ENCODE measurements at places on chromosomes 12 and 14. TPM values are rescaled to one million over a fixed set of nuclear protein-coding genes. Genes with fewer than 3 reads are reported as not detected.

- DNase-seq: no peak
These were observed 16.2 kb upstream of the IGF1 start for GRCh38 chr12:102496591-102496990.

GRCh38 chr14:90820958-90821357, 4.7 kb upstream of the TTC7B start:
- DNase-seq: peak; percentile 12

DNA sequence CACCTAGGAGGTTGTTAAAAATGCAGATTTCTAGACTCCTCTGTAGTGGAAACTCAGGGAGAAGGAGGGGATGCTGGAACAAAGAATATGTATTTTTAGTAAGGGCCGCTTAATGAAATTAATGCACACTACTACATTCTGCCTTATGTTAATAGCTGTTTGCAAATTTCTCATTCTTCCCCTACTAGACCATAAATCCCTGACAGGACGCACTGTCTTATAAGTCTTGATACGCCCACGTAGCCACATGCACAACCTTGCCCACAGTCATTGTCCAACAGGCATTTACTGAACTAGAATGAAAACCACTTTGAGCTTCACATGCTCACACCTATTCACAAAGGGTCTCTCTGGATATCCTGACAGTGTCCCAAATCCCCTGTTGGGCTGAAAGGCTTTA, 10.5 kb downstream of the KRT2 start:
- no peak for DNase-seq

- no peak for DNase-seq
These were observed 16.2 kb downstream of the CLMN start for GRCh38 chr14:95303552-95303951.

DNA sequence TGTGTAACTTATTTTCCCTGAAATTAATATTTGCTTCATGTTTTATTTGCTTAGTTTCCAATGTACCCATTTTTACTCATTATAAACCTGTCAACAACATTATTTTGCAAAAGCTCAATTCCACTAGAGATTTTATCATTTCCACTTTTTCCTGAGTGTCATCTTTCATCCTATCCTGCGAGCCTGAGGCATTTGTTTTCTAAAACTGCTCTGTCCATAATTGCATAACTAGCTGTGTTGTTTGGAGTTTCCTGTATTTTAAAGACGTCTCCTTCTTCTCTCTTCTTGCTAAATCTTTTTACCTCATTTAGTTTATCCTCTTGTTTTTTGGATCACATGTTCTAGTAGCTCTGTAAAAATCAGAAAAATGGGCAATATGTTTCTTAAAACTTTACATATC, 332.7 kb upstream of the NOVA1 start:
- no peak for DNase-seq

DNA sequence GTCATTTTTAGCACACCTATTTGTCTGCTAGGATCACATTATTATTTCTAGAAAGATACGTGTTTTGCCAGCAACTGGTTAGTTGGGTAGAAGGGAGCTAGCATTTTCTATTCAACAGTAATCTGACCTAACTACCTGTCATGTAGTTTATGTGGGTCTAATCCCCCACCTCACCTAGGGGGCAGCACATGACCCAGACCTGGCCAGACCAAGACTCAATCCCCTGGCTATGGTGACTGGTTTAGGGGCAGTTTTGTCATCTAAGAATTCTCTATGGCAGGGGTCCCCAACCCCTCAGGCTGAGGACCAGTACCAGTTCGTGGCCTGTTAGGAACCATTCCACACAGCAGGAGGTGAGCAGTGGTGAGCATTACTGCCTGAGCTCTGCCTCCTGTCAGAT, 29.5 kb upstream of the EVL start:
- no peak for DNase-seq

DNA sequence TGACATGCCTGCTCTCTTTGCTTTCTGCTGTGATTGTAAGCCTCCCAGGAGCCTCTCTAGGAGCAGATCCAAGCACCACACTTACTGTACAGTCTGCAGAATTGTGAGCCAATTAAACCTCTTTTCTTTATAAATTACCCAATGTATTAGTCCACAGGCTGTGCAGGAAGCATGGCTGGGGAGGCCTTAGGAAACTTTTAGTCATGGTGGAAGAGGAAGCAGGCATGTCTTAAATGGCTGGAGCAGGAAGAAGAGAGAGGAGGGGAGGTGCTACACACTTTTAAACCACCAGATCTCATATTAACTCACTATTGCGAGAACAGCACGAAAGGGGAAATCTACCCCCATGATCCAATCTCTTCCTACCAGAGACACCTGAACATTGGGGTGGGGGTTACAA, 108.9 kb downstream of the DERA start:
- DNase-seq: no peak

ST8SIA1 gene
- total RNA-seq: 4.6 TPM

- no peak for DNase-seq
These were observed 181.4 kb downstream of the EFCAB11 start for GRCh38 chr14:89773151-89773550.

PRKD1 gene
- total RNA-seq: 11.5 TPM

DNA sequence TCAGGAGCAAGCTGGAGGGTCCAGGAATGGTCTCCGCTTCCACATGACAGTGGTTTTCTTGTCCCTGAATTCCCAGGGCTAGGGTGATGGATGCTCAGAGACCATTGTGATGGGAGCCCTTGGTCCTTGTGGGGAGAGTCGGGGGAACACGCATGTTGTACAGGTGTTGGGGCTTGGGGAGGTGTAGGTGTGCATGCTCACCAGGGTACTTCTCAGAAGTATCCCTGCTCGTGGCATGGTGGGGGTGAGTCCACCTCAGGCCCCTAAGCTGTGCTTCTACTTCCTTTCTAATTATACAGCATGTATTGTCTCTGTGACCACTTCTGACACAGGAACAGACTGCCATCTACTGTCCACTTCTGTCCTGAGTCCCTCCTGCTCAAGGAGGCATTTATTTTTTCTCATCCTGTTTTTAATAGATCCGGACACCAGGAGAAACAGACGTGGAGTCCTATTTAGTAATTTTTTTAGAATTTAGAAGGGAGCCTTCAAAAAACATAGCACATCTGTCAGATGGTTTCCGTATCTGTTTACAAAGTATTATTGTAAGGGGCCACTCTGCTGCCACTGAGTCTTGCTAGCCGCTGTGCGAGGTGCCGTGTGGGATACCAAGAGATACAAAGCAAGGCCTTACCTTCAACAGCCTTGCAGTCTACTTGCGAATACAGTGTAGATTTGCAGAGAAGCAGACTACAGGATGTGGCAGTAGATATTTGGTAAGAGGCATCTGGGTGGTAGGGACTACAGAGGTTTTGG, 10.5 kb downstream of the NTF3 start:
- peak; percentile 66 for DNase-seq

DNA sequence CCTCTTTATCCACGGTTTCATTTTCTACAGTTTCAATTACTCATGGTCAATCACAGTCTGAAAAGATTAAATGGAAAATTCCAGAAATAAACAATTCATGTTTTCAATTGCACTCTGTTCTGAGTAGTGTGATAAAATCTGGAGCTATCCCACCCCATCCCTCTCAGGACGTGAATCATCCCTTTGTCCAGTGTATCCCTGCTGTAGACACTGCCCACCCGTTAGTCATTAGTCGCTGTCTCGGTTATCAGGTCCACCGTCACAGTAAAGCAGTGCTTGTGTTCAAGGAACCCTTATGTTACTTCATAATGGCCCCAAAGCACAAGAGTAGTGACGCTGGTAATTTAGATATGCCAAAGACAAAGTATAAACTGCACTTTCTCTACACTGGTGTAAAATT, 141.0 kb upstream of the LMNTD1 start:
- peak; percentile 95 for DNase-seq

- DNase-seq: peak; percentile 14
These were observed 102.3 kb upstream of the CPSF6 start for GRCh38 chr12:69136931-69137613.

JDP2 gene
- total RNA-seq: 80.1 TPM

KCNJ8 gene
- 2.1 TPM for total RNA-seq

DNA sequence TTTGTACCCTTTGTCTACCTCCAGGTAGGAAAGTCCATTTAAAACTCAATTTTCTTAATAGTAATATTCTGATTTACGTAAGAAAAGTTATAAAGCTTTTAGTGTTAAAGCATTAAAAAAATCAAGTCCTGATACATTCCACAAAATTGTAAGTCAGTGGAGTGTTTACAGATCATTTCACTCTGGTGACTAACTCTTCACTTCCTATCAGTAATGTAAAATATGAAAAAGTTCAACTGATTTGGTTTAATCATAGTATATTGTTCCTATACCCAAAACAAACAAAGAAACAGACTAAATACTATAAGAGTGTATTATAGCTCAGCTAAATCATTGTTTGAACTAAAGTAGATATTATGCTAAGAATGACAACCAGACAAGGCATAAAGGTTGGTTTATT, 85.9 kb downstream of the VEZT start:
- DNase-seq: peak; percentile 41

GRCh38 chr14:100393362-100393761, 70.2 kb downstream of the SLC25A47 start:
- no peak for DNase-seq

TMEM119 gene
- 164 TPM for total RNA-seq

All from fibroblast of the aortic adventitia (primary cell).